ENCODE measurements at places on chromosomes 16 and 17.

GRCh38 chr16:57865746-57866528 lies 63.6 kb upstream of the KIFC3 start:
- no peak for DNase-seq

- DNase-seq: no peak
These were observed 10.7 kb upstream of the SNTB2 start for GRCh38 chr16:69176033-69176800.

DNA sequence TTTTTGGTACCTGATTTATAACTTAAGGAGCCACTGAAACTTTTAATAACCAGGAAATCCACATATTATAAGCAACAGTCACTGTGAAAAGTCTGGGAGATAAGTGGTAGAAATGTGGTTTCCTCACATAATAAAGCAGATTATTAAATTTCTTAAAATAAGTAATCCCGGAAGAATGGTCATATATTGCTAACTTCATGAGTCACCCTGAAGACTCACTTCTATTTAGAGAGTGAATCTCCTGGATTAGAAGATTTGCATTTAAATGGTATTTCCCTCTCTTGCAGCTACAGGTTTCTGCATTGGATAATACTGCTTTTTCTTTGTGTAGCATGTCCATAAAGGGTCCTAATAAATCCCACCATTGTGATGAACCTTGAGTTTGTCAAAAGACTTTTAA lies 1286.8 kb upstream of the CDH8 start:
- no peak for DNase-seq

- DNase-seq: no peak
These were observed 18.0 kb downstream of the XPO6 start for GRCh38 chr16:28193530-28194423.

GRCh38 chr16:1094601-1095449 lies 1.2 kb downstream of the C1QTNF8 start:
- no peak for DNase-seq

DNA sequence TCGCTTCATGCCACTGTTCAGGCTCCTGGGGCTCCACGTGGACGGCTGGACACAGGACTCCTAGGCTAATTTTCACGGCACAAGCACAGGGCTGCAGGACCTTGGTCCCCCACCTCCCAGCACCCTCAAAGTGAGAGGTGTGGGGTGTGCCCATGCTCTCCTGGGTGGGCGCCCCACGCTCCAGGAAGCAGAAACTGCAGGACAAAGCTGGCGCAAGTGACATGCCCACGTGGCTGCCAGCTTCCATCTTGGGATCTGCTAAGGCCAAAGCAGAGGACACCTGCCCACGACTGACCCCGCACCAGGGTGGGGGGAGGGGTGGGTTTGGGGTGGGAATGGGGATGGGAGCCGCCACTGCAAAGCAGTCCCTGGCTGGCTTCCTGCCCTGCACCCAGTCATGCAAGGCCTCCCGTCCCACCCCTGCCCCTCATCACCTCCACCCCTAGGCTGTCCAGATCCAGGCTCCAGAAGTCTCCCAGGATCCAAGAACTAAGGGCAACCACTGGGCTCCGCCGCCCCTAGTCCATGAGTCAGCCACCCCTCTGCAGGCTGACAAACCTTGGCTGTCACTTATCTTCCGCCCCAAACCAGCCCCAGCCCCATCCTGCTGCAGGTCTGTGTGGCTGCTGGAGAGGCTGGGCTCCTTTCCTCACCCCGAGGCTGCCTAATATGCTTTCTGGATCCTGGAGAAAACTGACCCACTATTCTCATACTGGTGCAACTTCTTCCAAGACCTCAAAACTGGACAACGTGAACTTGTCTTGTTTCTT lies 11.1 kb downstream of the USP6 start:
- no peak for DNase-seq

- DNase-seq: no peak
These were observed 590 bp upstream of the CD79B start for GRCh38 chr17:63932721-63933120.

- DNase-seq: no peak
These were observed 13.9 kb downstream of the LRRC37B start for GRCh38 chr17:32020943-32021614.

DNA sequence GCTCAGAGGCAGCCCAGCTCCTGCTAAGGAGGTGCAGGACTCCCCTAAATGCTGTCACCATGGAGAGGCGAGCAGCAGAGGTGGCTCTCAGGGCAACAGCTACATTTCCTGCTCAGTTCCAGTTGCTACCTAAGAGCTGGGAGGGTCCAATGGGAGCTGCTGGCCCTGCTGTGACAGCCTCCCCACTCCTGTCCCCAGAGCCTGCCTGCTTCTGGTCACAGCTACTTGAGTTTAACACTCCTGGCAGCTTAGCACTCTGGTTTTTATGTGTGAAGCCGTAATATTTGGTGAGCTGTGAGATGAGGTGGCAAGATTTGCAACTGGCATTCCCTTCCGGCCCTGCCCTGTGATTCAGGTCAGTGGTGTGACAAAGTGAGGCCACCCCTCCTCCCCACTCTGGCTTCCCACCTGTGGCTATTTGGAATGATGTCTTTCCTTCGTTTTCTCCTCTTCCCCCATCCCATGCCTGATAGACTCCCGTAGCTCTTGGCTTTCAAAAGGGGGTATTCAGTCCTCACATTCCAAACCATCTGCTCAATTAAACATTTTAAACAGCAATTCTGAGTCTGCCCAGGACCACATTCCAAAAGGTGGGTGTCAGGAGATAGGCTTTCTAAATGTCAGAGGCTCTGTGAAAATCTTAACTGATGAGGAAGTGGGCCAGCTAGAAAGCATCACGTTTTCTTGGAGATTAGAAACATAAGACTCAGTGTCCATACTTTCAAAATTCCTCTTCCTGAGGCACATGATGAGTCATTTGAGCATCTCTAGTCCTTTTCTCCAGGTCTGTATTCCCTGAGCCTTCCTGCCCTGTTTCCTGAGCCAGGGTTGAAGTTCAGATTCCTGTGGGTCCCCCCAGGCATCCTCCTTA lies 42.6 kb upstream of the SKAP1 start:
- DNase-seq: peak; percentile 72

DNA sequence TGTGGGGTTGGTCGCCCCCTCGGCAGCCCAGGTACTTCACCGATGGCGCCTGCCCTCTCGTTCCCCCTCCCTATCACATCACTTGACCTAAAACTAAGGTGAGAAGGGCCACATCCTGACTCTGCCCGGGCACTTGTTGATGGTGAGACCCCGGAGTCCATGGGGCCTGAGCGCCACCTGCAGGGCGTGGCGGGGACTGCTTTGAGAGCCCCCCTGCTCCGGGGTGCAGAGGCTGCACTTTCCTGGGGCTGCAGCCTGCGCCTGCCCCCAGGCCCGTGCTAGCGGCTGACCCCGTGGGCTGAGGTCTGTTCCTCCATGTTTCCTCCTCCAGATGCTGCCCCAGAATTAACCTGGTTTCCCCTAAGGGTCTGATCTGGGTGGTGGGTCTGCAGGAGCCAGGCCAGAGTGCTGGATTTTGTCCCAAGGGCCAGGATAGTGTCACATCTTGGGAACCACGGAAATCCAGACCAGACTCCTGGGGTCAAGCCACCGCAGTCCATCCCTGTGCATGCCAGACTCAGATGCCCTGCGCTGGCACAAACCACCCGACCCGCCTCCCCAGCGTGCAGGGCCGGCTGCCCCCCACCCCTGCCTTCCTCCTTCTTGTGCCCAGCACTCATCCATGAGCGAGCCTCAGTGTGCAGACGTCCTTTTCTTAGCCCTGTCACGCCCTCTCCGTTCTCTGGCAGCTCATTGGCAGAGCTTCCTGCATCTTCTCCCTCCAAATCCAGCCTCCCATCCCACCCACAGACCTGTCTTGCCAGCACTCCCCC lies 2.7 kb downstream of the NDUFAF8 start:
- DNase-seq: no peak

DNA sequence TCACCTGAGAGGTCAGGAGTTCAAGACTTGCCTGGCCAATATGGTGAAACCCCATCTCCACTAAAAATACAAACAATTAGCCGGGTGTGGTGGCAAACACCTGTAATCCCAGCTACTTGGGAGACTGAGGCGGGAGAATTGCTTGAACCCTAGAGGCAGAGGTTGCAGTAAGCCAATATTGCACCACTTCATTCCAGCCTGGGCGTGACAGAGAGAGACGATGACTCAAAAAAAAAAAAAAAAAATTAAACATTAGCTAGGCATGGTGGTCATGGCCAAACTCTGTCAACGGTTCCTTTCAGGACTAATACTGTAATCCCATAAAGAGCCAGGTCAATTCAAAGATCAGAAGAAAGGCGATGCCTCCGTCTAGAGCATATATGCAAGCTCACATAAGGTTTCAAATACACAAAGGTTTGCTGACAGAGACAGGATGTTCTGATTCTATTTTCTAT lies 2.4 kb downstream of the RNF157 start:
- DNase-seq: no peak

DNA sequence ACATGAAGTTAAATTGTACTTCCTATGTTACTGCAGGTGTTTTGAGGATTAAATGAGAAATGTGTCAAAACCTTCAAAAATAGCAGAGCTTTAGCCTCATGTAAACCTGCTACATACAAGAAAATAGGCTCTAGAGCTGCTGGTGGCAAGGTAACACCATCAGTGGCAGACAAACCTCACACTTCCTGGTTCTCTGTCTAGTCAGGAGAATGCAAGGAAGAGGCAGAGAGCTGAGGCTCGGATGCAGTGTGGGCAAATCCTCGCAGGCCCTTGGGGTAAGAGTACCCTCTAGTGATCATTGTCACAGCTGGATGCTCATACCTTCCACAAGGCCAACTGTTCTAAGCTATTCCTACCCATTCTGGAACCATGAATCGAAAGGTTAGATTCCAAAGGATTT lies 14.2 kb downstream of the CIAPIN1 start:
- no peak for DNase-seq

DNA sequence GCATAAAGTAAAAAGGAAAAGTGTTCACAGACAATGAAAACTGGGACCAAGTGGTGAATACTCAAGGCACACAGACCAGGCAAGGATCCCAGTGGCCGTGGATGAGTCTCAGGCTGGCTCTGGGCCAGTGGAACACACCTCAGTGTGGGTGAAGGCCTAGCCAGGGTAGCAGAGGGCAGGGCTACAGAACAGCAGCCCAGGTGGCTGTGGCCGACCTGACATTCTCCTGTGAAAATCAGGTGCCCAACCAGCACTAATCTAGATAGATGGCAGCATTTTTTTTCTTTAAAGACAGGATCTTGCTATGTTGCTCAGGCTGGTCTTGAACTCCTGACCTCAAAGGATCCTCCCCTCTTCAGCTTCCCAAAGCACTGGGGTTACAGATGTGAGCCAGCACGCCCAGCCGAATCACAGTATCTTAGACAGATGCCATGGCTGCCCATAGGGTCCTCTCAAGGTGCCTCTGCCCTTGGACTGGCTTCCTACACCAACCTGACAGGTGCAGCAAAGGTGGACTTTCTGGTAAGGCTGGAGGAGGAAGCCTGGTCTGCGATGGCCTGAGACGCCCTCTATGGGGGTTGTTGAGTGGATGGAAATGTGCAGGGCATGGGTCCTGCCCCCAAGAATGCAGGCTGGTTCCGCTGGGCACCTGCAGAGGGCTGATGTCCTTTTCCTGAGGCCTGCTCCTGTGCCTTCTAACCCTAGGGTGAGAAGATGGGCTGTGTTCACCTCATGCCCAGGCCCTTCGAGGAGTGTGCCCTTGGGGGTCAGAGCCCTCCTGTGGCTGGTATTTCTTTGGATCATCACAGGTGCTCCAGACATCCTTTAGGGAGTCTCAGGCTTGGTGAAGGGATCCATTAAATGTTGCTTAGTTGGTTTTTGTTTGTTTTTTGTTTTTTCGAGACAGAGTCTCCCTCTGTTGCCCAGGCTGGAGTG lies 3.8 kb upstream of the P4HB start:
- DNase-seq: no peak

DNA sequence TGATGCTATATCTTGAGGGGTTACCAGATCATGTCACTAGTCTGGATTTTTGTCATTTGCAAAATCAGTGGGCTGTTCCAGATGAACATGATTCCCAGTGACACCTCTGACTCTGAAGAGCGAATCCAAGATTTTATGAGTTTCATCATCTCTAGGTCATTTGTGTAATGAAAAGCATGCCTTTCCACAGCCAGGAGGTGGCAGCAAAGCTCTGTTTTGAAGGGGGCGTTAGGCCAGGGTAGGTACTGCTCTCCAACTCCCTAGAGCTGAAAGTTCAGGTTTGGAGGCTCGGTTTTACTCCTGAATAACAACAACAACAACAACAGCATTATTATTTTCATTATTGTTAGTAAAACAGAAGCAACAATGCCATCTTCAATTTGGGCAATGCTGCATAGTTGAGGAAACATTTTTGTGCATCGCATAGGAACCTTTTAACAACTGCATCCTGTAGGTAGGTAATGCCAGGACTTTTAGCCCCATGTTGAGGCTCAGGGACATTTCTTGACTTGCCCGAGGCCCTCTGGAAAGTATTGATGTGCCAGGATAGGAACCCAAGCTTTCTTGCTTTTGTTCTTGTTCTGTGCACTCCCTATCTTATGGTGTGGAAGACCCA lies 77.0 kb downstream of the MYH13 start:
- DNase-seq: peak; percentile 2

- DNase-seq: no peak
These were observed 61.5 kb downstream of the CCT6B start for GRCh38 chr17:34899643-34900291.

DNA sequence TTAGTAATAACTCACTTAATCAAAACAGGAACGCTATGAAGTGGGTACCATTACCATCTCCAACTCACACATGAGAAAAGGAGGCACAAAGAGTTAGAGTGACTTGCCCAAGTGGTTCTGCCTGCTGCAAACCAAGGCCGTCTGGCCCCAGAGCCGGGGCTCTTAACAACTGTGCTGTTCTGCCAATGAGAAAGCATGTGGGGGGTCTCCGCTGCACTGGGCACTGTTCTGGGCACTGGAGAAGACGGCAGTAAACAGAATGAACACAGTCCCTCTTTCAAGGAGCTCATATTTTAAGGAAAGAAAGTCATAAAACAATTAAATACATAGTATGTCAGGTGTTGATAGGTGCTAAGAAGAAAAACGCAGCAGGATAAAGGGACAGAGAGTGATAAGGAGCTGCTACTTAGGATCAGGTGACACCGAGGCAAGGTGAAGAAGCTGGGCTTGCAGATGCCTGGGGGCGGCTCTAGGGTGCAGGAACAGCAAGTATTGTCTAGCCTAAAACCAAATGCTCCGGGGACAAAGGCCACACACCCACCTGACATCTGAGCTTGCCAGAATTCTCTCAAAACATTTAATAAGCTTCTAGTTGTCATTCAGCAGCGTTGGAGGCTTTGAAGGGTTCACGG lies 6.5 kb downstream of the STX8 start:
- no peak for DNase-seq

DNA sequence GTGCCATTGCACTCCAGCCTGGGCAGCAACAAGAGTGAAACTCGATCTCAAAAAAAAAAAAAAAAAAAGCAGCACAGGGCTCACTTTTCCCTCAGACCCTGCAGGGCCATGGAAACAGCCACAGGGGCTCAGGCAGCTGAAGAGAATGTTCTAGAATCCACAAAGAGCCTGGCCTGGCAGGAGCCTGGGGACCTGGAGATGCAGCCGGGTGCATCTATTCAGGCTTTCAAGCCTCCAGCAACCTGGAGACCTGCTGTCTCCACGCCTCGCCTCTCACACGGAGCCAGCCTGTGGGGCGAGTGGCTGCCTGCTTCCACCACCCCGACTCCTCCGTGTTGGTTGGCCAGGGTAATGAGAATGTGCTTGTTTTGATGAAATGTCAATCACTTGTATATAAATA lies 44.0 kb upstream of the MEAK7 start:
- DNase-seq: no peak

- DNase-seq: no peak
These were observed 42.8 kb downstream of the SPOP start for GRCh38 chr17:49635121-49635520.

All from NCI-H1105 (cell line).